ENCODE measurements at places on chromosomes 5 and 9.

- DNase-seq: no peak
Observed at GRCh38 chr5:55749387-55749786, 11.5 kb downstream of the DDX4 start.

DNA sequence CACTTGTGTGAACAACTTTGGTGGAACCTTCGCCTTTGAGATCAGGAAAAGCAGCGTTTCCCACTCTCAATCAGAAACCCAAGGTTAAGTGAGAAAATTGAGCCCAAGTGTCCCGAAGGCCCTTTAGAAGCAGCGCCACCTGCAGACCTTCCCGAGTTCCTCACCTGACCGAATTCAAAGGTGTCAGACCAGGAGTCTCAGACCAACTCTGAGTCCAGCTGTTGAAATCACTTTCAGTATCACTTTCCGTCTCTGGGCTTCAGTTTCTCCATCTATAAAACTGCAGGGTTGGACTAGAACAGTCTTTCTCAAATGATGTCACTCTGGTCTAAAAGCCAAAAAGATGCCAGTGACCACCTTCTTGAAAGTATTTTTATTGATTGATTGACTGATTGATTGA lies 31.7 kb upstream of the GRHPR start:
- no peak for DNase-seq

- no peak for DNase-seq
Observed at GRCh38 chr9:129338724-129339430, 160.8 kb upstream of the IER5L start.

DNA sequence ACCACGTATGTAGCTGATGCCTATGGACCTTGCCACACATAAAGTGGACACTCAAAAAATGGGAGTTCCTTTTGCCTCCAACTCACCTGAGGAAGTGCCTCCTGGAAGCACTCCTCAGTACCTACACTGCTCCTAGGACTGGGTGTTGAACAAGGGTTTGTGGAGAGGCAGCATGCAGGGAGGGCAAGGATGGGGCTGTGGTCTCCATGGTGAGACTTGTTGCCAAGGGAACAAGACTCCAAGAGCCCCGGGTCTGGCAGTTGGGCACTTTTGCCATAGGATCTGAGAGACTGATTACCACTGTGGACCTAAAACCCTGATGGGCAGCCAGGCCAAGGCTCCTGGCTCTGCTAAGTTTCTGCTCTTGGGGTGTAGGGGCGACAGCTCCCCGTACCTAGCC lies 6.9 kb upstream of the NR5A1 start:
- DNase-seq: no peak

DNA sequence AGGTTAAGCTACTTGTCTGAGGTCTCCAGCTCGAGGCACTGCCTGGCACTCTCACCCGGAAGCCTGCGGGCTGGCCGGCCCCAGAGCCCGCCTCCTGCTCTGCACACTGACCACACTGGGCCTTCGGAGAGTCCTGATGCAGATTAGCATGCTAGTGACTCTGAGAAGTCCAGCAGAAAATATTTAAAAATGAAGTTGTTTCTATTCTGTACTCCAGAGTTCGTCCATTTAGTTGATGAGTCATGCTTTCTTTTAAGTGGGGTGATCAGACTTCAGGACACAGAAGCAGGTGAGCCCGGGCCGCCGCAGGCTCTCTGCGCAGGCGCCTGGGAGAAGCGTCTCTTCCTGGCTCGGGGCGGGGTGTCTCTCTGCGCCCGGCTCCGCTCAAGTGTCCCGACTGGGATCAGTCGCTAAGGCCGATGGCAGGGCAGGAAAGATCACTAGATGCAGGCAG lies 32.5 kb downstream of the FAM240B start:
- no peak for DNase-seq

DNA sequence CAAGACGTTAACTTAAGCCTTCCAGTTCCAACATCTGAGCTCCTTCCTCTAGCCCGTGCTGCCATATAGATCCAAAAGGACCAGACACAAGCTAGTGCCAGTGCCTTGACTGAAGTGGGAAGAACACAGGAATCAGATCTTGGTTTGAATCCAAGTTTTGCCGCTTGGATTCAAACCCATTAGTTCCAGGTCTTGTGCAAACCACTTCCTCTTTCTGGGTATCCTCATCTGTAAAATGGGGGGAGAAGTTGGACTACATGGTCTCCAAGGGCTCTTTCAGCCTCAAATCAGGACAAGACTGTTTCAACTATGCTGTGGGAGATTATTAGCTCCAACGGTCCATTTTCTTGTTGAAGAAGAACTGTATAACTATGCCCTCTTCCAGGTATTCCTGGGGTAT lies 32.6 kb downstream of the TTLL11 start:
- no peak for DNase-seq

DNA sequence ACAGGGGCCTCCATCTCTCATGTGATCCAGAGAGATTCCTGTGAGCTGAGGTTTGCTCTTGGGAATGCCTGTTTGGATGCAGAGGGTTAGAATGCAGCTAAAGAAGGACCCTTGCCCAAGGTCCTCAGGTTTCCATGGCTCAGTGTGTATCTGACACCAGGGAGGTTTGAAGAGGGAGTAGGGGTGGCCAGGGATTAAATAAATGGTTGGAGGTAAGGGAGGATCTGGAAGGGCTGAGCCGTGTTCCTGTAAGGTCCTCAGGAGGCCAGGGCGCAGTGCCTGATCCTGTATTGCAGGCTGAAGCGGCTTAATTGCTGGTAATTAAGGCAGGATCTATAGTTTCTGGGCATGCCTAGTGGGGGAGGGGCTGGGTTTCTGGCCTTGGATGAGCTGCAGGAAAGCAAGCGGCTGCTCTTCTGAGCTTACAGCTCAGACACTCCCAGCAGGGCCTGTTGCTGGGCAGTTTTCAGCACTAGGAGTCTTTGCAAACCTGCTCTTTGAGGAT lies 41.5 kb upstream of the MAP1B start:
- DNase-seq: no peak

DNA sequence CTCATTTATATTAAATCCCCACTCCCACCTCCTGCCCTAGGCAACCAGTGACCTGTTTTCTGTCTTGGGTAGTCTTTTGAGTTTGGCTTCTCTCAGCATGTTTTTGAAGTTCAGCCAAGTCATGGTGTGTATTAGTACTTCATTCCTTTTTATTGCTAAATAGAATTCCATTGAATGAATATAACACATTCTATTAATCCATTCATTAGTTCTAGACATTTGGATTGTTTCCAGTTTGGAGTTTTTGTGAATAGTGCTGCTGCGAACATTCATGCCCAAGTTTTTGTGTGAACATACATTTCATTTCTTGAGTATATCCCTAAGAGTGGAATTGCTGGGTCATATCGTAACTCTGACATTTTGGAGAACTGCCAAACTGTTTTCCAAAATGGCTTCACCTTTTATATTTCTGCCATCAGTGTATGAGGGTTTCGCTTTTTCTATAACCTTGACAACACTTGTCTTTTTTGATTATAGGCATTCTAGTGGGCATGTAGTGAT lies 2.7 kb downstream of the ZNF346 start:
- peak; percentile 76 for DNase-seq

DNA sequence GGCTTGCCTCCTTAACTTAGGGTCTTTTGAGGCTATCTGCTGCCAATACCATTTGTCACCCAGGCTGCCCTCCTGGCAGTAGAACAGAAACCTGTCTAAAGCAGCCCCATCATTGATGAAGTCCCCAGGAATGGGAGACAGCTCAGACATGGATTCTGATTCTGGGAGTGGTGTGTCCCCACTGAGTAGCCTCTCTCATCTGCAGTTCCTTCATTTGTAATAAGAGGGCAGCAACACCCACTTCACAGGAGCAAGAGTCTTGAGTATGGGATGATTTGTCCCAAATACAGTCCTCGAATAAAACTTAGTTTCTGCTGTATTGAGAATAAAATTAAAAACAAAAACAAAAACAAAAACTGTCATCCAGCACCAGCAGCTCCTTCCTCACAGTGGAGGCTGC lies 167.6 kb downstream of the ASTN2 start:
- DNase-seq: no peak

DNA sequence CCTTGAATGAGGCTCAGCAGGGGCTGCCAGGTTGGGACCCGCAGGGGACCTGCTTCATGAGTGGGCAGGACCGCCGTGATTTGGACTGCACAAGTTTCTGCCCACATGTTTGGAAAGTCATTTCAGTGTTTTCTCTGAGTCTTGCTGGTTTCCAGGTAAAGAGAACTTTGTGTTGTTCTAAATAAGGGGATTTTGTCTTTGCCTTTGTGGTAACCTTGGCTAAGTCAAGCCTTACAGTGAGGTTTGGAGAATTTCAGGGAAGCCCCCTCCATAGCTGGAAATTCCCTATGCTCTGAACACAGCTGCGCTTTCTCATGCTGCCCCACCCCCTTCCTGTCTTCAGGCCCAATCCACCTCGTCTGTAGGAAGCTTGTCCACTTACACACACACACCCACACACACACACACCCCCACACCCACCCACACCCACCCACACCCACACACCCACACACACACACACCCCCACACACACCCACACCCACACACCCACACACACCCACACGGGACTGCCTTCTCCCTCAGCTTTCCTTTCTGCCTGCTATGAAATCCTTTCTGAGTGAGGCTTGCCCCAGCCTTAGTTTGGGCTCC lies 270.1 kb downstream of the HSPA4 start:
- DNase-seq: no peak

- no peak for DNase-seq
Observed at GRCh38 chr5:149766460-149767280, 36.6 kb downstream of the PPARGC1B start.

GRCh38 chr9:125586172-125586511 lies 120.9 kb downstream of the MAPKAP1 start:
- DNase-seq: no peak

DNA sequence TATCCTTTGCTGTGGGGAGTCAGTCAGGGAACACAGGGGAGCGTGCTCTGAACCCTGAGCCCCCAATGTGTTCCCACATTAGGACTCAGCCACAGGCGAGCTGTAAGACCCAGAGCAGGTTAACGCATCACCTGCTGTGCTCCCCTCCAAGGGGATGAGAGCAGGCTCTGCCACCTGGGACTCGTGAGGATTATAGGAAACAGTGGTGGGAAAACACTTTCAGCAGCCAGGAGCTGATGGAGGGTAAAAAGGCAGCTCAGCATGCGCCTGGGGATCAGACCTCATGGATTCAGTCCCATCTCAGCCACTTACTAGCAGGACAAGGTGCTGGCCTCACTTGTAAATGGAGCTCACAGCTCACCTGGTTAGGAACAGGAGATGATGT lies 9.2 kb downstream of the JADE2 start:
- DNase-seq: no peak

DNA sequence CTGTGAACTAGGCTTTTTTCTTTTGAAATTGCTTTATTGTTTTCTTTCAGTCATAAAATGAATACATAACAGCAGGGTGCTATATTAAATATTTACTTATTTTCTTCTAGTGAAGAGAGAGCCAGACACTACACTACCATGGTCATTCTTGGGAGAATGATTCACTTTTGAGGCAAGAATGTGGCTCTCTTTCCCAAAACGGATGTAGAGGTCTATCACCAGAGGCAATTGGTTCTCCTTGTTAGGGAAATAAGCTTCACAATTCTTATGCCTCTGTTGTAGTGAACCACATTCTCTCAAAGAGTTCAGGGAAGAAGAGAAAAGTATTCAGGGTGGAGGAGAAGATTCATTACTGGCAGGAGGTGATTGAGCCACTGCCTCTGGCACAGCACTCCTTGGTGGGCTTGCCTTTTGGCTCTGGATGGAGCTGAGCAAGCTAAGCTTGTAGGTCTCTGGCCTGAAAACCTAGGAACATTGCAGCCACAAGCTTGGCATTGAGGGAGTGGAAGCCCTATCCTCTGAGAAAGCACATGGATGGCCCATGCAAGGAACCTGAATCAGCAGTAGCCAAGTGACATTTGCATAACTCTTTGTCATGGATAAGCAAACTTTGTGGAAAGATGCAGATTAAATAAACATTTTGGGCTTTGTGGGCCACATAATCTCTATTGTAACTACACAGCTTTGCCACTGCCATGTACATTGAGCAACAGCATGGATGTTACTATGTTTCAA lies 179.0 kb upstream of the TNC start:
- DNase-seq: peak; percentile 19

GRCh38 chr5:80406980-80407734 lies 707 bp upstream of the ZFYVE16 start:
- DNase-seq: no peak

GRCh38 chr5:7518947-7519560 lies 123.1 kb downstream of the ADCY2 start:
- DNase-seq: no peak

GRCh38 chr5:73606206-73606753 lies 19.7 kb upstream of the ARHGEF28 start:
- no peak for DNase-seq

DNA sequence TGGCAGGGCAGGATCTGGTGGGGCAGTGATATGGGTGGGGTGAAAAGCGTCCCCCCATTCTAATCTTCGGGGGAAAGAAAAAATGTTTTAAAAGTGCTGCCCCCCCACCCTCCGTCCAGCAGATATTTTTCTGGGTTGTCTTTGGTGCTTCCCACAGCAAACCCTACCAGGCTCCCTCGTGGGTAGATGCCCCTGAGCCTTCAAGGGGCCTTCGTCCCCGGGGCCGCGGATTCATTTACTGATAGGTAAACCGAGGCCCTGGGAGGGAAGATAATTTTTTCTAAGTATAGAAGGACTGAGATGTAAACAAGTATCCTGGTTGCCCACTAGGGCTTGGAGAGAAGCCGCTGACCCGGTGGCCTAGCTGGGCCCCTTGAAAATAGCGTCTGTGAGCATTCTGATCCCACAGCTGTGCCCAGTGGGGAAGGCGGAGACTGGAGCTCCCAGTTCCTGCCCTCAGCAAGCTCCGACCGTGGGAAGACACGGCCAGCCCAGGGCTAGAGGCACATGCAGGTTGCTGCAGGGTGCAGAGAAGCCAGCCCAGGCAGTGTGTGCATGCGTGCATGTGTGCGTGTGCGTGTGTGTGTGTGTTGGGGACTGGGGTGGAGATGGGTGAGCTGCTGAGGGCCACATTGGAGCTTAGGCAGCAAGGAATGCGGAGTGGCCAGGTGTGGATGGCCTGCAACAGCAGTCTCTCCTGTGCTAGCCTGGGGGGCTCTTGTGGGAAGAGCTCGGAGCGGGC lies 6.0 kb upstream of the RXRA start:
- DNase-seq: no peak

- DNase-seq: peak; percentile 85
Observed at GRCh38 chr5:56402266-56403220, 169.4 kb upstream of the ANKRD55 start.

DNA sequence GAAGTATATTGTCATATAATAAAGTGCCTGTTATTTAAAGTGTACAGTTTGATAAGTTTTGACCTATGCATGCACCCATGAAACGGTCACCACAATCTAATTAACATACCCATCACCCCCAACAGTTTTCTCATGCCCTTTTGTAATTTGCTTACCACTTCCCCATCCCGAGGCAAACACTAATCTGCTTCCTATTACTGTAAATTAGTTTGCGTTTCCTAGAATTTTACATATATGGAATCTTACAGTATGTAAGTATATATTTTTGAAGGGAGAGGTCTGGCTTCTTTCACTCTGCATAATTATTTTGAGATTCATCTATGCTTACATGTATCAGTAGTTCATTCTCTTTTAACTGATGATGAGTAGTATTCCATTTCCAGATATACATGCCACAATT lies 56.5 kb downstream of the AMBP start:
- no peak for DNase-seq

- DNase-seq: no peak
Observed at GRCh38 chr5:30690931-30691330, 502.6 kb upstream of the CDH6 start.

GRCh38 chr9:27157097-27157496 lies 48.1 kb downstream of the TEK start:
- DNase-seq: no peak

- no peak for DNase-seq
Observed at GRCh38 chr5:111755345-111755941, 1.6 kb downstream of the NREP start.

GRCh38 chr9:92377876-92378275 lies 26.5 kb downstream of the OGN start:
- no peak for DNase-seq

- no peak for DNase-seq
Observed at GRCh38 chr5:172044631-172045314, 38.3 kb upstream of the FBXW11 start.
